Left renal cortex interstitium (tissue), 4 donors: ENCODE measurements at places on chromosomes 7 and 10.

GRCh38 chr7:114450431-114450830, 35.8 kb downstream of the FOXP2 start:
- DNase-seq: no peak

GRCh38 chr7:16423761-16424160, 2.4 kb upstream of the CRPPA start:
- no peak for DNase-seq

DNA sequence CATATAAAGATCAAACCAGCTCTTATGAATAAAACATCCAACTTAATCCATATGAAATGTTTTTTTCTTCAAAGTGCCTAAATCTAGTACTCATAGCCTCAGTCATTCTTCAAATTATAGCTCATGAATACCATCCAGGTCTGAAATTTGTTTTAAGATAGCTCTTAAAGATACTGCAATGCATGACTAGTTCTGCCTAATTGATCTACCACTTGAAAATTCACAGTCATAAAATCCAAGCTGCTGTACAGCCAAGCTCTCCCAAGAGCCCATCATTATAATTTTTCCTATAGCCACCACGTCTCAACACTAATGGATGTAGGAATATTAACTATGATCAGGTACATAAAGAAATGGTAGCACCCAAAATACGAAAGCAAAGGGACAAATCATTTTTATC, 87.9 kb upstream of the RNF148 start:
- DNase-seq: no peak

- DNase-seq: no peak
Observed at GRCh38 chr7:34064519-34065158, 159.3 kb downstream of the BMPER start.
